Activated CD8-positive, alpha-beta memory T cell treated with anti-CD3 and anti-CD28 coated beads for 4 hours (primary cell): ENCODE measurements at places on chromosomes 16 and 17.

- no peak for DNase-seq
These were observed 18.1 kb downstream of the SOST start for GRCh38 chr17:43740541-43740940.

DNA sequence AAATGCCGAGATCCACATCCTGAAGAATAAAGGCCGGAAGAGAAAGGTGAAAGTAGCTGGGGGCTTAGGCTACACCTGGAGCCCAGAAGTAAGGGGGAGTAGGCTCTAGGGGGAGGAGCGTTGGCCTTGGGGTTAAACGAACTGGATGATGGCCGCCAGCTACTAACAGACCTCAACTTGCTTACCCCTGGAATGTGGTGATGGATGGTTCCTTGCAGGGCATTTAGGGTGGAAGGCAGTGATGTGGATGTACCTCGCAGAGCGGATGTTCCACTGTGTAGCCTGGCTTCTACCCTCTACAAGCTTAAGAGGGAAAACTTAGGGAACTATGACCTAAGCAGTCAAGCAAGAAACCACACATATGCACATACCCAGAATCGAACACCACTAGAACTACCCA, 2.3 kb upstream of the MAZ start:
- no peak for DNase-seq

- DNase-seq, result no peak
These were observed 10.3 kb downstream of the MYCBPAP start for GRCh38 chr17:50518384-50519023.

GRCh38 chr16:30485818-30486436, 13.4 kb downstream of the ITGAL start:
- no peak for DNase-seq

DNA sequence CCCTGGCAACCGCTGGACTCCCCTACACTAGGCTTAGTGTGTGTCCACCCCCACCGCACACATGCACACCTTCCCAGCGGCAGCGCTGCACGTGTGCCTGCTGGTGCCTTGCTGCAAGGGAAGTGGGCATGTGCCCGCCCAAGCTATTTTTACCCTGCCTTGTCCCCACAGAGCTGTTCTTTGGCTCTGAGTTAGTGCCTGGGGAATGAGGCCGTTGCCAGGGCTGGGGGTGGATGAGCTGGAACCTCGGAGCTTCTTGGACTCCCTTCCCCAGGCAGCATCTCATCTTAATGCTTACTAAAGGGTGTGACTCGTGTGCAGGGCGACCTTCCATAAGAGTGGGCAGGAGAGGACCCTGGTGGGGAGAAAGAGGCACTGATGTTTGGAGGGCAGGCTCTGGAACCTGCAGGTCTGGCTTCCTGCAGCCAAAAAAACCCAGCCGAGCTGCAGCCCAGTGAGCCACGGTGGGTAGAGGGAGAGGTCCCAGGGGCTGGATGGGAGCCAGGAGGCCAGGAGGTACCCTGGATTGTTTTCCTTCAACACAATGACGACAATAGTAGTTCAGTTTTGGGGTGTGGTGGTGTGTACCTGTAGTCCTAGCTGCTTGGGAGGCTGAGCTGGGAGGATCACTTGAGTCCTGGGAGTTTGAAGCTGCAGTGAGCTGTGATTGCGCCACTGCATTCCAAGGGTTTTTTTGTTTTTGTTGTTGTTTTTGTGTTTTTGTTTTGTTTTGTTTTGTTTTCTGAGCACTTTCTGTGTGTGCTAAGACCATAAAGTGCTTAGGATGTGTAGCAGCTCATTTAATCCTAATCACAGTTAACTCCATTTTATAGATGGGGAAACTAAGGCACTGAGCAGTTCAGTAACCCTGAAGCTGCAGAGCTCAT, 119.1 kb downstream of the RAB11FIP4 start:
- DNase-seq, result no peak

- no peak for DNase-seq
These were observed 291.2 kb downstream of the CDH11 start for GRCh38 chr16:64830653-64831052.
